ENCODE measurements at places on chromosomes 12 and 14.

GRCh38 chr12:105072888-105073488 is 11.3 kb downstream of the ALDH1L2 start:
- DNase-seq = no peak

GRCh38 chr14:22434901-22435550 is 154.0 kb downstream of the DAD1 start:
- no peak for DNase-seq

GRCh38 chr12:49044660-49045059 is 15.9 kb downstream of the KMT2D start:
- DNase-seq = no peak

- no peak for DNase-seq
Measured at GRCh38 chr14:49946320-49947141, 53.6 kb downstream of the ARF6 start.

DNA sequence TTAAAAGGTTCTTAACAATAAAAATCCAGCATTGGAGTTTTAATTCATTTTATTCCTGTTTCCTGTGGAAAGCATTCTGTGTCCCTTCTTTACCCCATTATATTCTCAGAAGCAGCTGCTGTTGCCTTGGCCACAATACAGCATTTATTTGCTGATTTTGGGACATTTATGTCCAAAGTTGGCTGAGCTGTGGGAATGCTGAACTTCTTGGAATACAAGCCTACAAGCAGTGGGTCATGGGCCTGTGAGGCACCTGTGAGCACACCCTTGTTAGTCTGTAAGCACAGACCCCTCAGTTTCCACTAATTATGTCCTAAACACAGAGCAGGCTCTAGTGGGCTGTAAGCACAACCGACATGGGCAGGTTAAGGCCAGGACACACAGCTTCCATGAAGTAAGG is 122.2 kb upstream of the IGF1 start:
- DNase-seq = no peak

GRCh38 chr12:123834845-123835244 is 72.7 kb downstream of the DNAH10 start:
- DNase-seq = no peak

GRCh38 chr14:31418440-31418839 is 1.9 kb downstream of the HEATR5A start:
- no peak for DNase-seq

- no peak for DNase-seq
Measured at GRCh38 chr12:106481246-106481645, 101.6 kb upstream of the RFX4 start.

- DNase-seq = no peak
Measured at GRCh38 chr12:49529414-49529813, 9.4 kb upstream of the KCNH3 start.

GRCh38 chr12:49342066-49342913 is 4.4 kb upstream of the DNAJC22 start:
- peak; percentile 91 for DNase-seq

DNA sequence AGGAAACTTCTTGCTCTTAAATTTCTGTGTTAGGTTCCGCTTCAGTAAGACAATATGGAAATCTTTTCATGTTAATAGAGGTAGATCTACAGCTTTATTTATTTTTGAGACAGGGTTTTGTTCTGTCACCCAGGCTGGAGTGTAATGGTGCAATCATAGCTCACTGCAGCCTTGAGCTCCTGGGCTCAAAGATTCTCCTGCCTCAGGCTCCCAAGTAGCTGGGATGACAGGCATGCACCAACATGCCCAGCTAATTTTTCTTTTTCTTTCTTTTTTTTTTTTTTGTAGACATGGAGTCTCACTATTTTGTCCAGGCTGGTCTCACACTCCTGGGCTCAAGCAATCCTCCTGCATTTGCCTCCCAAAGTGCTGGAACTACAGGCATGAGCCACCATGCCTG is 70.1 kb downstream of the DAO start:
- no peak for DNase-seq

DNA sequence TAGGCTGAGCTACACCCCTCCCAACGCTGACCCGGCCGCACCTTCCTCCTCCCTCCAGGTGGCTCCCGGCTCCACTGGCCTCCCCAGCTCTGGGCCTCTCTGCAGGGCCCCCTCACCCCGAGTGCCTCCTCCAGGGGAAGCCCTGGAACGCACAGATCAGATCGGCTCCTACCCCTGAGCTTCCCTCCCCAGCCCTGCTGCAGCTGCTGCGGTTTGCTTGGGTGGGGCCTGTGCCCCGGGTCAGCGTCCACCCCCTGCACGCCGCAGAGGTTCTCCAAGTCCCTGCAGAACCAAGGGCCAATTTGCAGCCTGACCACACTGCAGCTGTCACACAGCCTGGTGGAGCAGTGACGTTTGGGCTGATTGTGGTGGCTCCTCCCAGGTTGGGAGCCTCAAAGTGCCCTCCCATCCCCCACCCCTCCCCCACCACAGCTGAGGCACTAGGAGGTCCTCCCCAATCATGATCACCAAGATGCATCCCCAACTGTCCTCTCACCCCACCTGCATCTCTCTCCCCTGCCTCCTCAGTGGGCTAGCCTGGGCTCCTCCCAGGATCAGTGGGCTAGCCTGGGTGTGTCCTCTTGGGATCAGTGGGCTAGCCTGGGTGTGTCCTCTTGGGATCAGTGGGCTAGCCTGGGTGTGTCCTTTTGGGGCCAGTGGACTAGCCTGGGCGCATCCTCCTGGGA is 12.8 kb upstream of the FBRSL1 start:
- DNase-seq = no peak

- no peak for DNase-seq
Measured at GRCh38 chr12:27999970-28000369, 27.4 kb upstream of the PTHLH start.

DNA sequence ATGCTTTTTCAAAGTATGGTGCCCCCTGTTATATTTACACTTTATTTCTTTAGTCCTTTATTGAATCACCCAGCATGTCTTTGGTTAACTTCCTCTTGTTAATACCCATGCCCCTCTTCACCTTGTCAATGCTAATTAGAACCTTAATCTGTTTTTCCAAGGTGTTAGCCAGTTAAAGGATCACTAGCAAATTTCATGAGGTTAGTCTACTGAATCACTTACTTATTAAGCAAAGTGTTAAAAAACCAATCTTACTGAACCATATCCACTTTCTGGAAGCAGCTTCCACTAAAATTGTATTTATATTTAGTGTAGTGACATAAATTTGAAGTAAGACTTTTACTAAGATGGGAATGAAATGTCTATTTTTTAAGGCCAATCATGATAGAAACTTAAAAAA is 27.9 kb downstream of the TAOK3 start:
- DNase-seq = no peak

DNA sequence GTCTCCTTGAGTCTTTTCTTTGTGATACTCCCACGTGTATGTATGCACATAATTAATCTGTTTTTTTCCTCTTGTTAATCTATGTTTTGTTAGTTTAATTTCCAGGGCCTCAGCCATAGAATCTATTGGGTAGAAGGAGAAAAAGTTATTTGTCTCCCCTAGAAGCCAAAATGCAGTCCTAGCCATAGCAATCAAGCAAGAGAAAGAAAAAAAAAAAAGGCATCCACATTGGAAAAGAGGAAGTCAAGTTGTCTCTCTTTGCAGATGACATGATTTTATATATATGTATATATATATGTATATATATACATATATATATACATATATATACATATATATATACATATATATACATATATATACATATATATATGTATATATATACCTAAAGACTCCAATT is 25.4 kb upstream of the ETV6 start:
- DNase-seq = no peak

GRCh38 chr12:39127401-39127800 is 222.0 kb upstream of the CPNE8 start:
- DNase-seq = no peak

GRCh38 chr14:81990312-81990761 is 456.7 kb upstream of the SEL1L start:
- no peak for DNase-seq

GRCh38 chr14:102071283-102071998 is 15.4 kb downstream of the HSP90AA1 start:
- no peak for DNase-seq

GRCh38 chr14:49994951-49995561 is 102.2 kb downstream of the ARF6 start:
- DNase-seq = peak; percentile 71

- DNase-seq = no peak
Measured at GRCh38 chr14:97268097-97268496, 470.9 kb downstream of the VRK1 start.

GRCh38 chr14:58143106-58143505 is 8.9 kb downstream of the ARMH4 start:
- no peak for DNase-seq

All from posterior vena cava (tissue), 2 donors.